ENCODE measurements at places on chromosomes 3 and 15.

DNA sequence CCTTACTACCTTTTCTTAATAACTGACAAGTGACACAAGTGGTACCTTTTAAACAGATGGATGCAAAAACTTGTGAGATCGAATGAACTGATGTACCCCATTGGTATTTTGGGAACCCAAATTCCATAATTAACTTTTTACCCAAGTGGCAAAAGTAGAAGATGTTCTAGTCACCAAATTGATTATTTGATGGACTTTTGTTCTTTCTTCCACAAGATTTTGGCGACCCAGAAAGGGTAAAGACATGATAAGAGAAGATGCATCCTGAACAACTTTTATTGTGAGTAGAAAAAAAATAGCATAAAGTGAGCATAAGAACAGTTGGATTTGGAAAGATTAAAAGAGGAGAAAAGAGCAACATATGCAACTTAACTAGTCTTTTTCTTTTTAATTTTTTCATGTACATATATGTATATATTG lies 159.5 kb downstream of the TIGIT start:
- no peak for DNase-seq

DNA sequence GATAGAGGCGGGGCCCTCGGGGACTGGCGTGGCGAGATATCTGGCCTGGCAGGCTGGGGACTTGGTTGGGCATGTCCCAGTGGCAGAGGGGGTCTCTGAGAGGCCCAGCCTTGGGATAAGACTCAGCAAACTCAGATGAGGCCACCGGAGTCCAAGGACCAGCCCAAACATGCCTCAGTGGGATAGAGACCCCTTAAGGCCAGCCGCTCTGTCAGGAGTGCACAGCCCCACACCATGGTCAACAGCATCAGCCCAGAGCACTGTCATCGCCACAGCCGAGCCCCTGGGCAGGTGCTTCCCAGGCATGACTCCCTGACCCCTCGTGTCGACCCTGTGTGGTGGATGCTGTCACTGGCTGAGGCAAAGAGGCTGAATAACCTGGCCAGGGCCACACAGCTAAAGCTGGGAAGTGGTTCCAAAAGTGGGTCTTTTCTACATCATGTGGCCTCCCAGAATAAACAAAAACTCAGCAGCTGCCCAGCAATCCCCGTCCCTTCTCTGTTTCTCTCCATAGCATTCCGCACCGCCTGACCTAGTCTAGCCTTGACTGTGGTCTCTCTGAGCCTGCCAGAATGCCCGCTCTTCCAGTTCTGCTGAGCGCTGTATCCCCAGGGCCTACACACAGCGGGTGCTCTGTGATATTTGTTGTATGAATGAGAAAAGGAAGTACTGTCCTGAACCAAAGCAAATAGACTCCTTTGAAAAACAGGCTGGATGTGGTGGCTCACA lies 15.1 kb downstream of the CTSH start:
- no peak for DNase-seq

GRCh38 chr15:89937365-89938350 lies 24.9 kb upstream of the ARPIN start:
- no peak for DNase-seq

DNA sequence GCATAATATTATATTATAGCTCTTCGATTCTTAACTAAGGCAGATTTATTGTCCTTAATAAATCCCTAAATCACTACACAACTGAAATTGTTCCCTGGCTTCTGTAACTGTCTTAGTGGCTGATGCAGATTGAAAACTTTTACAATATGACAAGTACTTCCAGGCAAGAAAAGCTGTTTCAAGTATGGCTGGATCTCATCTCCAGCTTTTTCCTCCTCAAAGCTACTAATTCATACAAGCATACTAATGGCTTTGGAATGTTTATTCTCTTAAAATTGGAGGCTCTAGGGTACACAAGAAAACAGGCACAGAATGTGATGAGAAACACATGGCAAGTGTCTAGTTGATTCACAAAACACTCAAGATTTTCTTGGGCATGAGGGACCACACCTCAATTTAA lies 351.5 kb upstream of the ICE2 start:
- DNase-seq = peak; percentile 20

DNA sequence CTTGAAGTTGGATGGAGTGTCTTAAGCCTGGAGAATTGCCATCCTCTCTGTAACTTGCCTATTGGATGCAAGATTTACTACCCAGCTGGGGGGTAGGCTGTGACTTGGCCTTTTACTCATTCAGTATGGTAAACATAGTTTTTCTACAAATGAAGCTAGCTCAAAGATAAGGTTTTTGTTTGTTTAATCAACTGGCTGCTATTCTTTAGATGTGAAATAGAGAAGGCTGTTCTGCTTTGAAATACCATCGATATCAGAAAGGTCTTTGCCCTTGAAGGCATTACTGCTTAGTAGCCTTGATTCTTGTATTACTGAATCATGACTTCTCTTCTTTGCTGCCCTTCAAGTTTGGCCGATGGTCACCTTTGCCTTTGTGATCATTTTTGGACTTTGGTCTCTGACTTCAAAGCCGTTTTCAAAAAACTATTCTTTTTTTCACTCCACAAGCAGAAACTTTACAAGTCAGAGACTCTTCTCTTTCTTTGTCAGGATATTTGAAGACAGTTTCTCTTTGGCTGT lies 83.1 kb downstream of the GAP43 start:
- no peak for DNase-seq

GRCh38 chr3:98705694-98706093 lies 57.4 kb upstream of the ST3GAL6 start:
- no peak for DNase-seq

GRCh38 chr3:151226825-151227224 lies 23.8 kb upstream of the GPR171 start:
- no peak for DNase-seq

DNA sequence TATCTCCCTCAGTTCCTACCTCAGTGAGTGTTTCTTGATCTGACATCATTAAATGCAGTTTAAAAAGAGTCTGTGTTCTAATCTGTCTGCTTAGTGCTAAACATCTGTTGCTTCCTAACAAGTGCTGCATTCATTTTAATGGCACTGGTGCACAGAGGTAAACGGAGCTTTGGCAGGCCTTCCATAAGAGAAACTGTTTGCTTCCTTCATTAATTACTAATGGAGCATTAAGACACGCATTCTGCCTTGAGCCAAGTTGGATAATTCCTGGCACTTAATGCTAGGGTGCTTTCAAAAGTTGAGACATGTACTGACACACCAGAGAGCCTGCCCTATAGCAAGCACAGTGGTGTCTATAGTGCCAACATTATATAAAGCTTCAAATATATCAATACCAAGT lies 34.7 kb downstream of the SCG5 start:
- DNase-seq = no peak

GRCh38 chr3:31680072-31680870 lies 147.5 kb downstream of the STT3B start:
- no peak for DNase-seq

- peak; percentile 33 for DNase-seq
Measured at GRCh38 chr15:99409097-99409473, 156.7 kb upstream of the MEF2A start.

DNA sequence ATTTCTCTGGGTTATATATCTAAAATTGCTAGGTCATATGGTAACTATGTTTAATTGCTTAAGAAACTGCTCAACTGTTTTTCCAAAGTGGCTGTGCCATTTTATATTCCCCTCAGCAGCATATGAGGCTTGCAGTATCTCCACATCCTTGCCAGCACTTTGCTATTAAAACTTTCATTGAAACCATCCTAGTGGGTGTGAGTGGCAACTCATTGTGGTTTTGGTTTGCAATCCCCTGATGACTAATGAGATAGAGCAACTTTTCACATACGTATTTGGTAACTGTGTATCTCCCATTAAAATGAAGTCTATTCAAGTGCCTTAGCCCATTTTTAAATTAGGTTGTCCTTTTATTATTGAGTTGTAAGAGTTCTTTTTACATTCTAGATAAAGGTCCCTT lies 17.3 kb downstream of the KPNA1 start:
- DNase-seq = peak; percentile 65

DNA sequence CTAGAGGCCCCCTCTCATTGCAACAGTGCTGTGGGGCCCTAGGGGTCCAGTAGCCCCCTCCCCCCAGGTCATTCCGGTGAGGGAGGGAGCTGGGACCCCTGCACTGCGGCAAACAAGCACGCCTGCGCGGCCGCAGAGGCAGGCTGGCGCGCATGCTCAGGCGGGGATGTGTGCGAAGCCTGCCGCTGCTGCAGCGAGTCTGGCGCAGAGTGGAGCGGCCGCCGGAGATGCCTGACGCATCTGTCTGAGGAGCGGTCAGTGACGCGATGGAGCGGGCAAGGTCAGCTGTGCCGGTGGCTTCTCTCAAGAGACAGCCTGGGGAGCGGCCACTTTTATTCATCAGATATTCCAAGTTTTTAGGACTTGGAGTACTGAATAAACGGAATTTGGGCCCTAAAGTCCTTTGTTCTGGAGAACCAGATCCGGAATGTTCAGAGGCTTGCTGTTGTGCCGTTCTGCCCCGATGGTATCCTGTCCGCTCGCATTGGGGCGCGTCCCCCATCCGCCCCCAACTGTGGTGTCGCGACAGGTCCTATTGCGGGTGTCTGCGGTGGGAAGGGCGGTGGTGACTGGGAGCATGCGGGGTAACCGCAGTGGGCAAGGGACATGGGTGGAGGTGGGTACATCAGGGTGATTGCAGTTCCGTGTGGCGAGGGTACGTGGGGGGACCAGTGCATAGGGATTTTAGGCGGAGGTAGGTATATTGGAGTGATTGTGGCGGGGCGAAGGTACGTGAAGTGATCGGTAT lies at the start of the genes SNRPN and SNURF:
Gene SNRPN (plus strand): TSS at position 205 of the 748 bp plus-strand sequence. CDS start 19,467 bp downstream, outside the sequence.
Gene SNURF (plus strand): TSS at position 205 of the 748 bp plus-strand sequence. CDS start 62 bp downstream, at position 267.
- DNase-seq = peak; percentile 35

DNA sequence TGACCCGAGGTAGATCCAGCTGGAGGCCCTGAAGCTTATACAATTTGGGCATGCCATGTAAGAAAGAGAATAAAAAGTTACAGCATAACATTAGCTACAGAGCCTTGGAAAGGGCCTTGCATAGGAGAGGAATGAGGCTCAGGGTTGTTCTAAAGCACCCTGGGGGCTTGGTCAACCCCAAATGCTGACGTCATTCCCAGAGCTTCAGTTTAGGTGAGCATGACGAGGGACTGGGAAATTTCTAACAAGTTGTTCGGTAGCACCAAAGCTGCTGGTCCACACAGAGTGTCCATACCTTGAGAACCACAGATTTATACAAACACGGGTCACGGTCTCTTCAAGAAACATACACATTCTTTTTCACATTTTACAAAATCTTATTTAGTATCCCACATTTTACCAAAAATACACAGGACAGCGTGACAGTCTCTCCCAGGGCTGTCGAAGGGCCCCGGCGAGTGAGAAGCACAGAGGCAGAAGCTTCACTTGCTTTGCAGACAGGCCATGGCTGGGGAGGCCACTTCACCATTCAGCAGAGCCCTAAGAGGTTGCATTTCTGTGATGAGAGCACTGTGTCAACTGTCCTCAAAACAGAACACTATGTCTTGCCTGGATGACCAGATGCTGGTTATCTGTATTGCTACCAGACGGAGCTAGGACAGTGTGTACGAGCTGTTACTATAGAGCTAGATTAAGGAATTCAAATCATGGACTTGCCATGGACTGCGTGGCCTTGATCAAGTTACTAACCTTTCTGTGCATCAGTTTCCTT lies 68.2 kb upstream of the ARRDC4 start:
- no peak for DNase-seq

DNA sequence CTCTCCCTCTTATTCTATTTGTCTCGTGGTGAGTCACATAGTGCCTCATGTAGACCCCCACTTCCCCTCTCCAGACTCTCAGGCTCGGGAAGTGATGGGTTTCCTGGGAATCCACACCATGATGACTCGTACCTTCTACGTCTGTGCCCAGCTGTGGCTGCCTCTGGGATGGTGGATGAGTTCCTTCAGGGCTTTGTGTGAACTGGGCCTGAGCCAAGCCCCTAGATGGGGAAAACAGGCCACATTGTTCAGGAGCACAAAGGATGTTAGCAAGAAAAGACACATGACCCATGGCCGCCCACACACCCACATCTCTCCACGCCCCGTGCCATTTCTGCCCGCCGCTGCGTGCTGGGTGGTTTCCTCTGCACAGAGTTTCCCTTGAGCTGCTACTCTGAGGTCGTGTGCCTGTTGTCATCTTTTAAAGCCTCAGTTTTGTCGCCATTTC lies 10.5 kb downstream of the ISG20 start:
- DNase-seq = no peak

- DNase-seq = no peak
Measured at GRCh38 chr15:37056177-37057121, 43.9 kb downstream of the MEIS2 start.

DNA sequence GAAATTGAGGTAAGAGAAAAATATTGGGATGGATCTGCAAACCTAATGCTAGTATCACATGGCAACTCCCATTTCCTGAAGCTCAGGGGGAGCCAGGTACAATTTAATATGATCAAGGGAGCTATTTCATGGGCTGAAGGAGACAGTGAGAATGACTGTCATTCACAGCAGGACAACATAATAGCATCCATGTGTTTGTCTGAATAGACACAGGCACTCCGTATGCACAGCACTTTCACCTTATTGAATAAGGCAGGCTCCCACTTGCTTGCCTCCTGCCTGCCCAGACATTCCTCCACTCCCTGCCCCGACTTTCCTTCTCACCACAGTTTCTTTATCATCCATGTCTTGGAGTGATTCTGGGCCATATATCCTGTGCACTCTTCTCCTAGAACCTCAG lies 156.6 kb upstream of the SLC24A5 start:
- DNase-seq = no peak
